ENCODE measurements at places on chromosomes 11 and 22.

DNA sequence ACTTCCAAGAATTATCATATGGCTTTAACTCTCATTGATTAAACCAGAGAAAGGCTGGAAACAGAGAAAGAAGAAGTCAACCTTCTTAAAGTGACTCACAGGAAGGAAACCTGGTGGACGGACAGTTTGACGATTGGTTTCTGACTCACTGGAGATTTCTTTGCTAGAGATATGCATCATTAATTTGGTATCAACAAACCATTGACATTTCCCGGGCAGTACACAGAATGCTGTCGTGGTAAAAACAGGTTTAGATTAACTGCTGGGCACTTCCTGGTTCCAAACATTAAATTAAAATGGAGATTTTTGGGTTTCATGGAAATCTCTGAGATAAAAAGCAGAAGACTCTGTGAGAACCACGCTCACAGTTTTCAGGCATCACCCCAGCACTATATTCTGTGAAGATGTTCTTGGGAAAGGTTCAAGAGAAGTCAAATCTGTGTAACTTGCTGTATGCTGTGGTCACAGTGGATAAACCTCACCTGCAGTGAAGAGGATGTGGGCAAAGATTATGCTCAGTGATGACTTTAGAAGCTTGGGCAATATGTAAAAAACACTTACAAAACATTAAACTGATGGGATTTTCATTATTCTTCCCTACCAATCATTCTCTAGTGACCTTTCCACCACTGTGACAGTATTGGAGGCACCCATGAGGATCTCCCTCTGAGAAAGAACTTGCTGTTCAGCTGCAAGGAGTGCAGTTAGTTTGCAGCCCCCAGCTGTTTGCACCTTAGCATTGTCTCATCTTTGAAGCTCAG is 61.1 kb upstream of the CD44 start:
- no peak for DNase-seq

DNA sequence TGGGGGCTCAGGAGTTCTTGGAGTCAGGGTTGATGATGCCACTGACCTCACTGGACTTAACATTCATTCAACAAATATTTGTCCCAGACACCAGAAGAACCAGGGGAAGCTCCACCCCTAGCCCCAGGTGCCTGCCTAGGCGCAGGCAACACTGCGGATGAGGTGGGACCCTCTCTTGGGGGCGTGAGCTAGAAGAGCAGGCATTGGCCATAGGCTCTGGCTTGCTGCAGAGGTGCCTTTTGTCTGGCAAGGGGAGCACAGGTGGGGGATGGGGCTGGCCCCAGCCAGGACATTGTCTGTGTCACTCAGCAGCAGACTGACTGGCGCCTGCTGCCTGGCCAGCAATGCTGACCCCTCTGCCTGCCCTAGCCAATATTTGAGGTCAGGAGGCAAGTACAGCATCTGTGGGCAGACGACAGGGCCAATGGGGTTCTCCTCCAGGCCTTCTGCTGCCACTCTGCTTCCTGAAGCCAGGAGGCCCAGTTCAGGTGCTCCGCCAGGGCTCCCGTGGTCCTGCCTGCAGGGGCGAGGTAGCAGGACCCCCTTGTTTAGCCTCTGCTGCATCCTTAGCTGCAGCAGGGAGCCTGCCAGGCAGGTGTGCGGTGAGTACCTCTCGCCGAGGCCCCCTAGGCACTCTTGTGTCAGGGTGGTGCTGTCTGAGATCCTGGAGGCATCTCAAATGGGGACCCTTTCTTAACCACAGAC is 4.0 kb downstream of the LINC01488 start:
- no peak for DNase-seq

GRCh38 chr11:13339195-13340153 is 61.9 kb downstream of the BMAL1 start:
- peak; percentile 87 for DNase-seq

- no peak for DNase-seq
Measured at GRCh38 chr22:32803738-32804435, 2.4 kb downstream of the TIMP3 start.

DNA sequence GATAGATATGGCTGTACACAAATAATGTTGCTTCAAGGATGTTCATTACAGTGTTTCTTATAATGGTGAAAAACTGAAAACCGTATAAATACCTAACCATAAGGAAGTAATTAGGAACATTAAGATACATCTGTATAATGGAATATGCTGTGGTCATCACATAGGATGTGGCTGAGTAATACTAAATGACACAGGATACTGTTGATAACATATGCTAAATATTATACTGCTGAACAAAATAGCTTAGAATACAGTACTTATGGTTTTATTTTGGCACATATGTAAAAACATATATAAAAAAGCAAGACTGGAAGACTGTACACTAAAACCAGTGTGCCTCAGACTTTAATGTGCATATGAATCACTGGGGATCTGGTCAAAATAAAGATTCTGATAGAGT is 43.8 kb downstream of the FBXO7 start:
- no peak for DNase-seq

Data from muscle of back (tissue), 13 donors.